Mammary epithelial cell (primary cell): ENCODE measurements at places on chromosomes 1 and 21.
A peak's percentile ranks its signal among the peaks of the same experiment; 100 is the strongest.

GRCh38 chr1:25053576-25054250 lies 123.6 kb upstream of the RUNX3 start:
- no peak for DNase-seq

DNA sequence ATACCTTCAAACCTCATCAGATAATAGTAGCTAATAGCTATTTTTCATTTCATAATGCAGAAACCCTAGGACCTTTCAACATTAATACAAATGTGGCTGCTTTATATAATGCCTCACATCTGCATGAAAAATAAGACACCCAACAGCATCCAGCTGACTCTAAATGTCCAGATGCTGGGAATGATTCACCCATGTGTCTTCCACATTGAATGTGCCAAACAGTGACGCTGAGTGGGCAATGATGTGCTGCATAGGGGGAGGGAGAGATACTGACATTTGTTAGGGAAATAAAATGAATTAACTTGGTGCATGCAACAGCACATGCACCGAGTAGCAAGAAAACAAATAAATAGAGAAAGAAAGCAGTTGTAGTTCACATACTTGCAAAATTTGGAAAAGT lies 199.3 kb downstream of the DSCAM start:
- DNase-seq: no peak

DNA sequence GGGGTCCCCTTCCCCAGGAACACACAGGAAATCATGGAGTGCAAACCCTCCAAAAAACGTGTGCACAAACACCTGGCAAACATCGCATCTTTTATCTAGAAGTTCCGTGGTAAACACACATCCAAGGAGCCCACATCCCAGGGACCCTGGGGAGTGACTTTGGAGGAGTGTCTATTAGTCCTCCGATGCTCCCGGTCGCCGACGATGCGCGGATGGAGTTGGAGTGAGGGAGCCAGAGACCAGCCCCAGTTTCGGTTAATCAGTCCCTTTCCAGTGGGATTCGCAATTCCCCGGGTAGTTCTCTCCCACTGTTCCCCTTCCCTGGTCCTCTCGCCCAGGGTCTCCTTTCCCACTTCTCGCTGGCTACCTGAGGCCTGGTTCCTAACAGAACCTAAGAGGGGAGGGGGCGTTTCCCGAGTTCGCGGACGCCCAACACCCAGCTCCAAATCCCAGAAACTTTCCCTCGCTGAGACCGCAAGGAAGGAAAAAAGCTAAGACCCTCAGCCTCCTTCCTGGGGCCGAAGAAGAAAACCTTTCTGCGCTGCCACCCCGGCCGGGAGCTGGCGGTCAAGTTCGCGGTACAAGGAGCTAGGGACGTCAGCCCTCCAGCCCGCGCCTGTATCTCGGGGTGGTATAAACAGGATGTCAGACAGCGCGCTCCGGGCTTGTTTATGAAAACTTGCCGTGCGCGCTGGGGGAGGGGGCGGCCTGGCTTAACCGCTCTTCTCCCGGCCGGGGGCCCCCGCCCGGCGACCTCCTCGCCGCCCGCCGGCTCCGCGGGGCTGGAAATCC lies 787 bp downstream of the JAK1 start:
- peak; percentile 43 for DNase-seq

DNA sequence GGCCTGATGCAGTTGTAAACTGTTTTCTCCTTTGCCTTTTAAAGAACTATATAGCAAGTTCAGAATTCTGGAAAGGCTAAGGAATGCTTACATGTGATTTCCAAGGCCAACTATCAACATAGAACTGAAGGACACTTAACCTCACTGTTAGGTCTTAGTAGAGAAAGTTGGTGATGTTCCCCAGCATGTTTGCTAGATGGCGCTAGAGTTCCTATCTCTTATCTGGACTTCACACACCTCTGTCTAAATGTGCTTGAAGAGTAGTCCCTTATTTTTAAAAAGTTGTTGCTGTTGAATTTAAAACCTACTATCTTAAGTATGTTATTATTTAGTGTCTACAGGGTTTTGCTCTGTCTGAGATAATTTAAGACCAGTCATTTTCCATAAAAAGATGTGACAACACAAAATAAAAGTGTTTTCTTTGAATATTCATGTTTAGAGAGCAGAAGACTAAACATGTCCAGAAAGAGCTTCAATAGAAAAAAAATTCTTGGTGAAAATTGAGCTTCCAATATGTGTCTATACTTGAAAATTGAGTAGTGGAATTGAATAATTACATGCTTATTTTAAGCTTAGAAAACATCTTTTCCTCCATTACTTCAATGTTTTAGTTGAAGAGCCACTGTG lies 237.3 kb downstream of the S1PR1 start:
- peak; percentile 34 for DNase-seq

- DNase-seq: no peak
Observed at GRCh38 chr1:206637605-206638004, 2.3 kb downstream of the DYRK3 start.

DNA sequence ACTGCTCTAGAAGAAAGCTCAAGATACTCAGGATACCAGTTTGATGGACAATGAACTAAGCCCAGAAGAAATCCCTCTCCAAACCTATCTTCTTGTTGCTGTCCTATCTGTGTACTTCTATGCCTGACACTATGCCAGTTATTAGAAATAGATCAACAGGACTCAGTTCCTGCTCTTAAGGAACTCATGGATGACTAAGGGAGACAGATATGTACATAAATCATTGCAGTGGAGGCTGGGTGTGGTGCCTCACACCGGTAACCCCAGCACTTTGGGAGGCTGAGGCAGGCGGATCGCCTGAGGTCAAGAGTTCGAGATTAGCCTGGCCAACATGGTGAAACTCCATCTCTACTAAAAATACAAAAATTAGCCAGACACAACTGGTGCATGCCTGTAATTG lies 42.4 kb upstream of the AK4 start:
- DNase-seq: peak; percentile 5

DNA sequence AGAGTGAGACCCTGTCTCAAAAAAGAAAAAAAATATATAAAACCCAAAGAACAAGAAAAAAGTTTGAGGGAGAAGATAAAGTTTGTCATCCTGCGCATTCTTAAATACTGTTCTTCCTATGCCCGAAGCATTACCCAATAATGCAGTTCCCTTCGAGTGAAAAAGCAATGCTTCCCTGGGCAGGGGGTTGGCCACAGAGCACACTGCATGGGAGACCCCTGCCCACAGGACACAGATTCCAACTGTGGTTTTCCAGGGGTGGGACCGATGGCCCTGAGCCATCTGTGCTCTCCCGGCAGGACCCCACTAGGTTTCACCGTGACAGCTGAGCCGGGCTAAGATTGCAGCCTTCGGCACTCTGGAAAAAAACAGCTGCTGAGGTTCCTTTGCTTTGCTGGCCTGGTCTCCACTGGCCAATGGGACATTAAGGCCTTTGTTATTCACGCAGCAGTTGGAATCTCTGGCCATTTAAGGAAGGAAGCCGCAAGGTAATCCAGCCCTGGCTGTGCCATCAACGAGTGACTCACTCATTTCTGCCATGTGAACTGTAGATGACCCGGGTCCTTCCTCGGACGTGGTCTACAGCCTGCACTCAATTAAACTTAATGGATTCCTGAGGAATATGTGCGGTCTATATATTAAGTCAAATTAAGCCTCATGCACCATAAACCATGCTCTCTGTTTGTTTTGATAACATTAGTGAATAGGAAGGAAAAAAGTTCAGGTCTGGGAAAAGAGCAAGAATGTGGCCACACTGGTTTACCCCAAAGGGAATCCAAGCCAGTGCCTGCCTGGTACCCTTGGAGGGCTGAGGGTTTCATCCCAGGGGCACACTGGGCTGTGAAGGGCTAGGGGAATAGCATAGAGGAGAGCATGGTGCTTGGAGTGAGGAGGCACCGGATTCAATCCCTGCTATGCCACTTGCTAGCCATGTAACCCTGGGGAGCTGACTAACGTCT lies 163.2 kb downstream of the ZBTB18 start:
- peak; percentile 82 for DNase-seq

- peak; percentile 35 for DNase-seq
Observed at GRCh38 chr1:51238034-51238403, 1.9 kb downstream of the RNF11 start.

GRCh38 chr1:76727520-76727919 lies 139.8 kb upstream of the ST6GALNAC5 start:
- DNase-seq: no peak

DNA sequence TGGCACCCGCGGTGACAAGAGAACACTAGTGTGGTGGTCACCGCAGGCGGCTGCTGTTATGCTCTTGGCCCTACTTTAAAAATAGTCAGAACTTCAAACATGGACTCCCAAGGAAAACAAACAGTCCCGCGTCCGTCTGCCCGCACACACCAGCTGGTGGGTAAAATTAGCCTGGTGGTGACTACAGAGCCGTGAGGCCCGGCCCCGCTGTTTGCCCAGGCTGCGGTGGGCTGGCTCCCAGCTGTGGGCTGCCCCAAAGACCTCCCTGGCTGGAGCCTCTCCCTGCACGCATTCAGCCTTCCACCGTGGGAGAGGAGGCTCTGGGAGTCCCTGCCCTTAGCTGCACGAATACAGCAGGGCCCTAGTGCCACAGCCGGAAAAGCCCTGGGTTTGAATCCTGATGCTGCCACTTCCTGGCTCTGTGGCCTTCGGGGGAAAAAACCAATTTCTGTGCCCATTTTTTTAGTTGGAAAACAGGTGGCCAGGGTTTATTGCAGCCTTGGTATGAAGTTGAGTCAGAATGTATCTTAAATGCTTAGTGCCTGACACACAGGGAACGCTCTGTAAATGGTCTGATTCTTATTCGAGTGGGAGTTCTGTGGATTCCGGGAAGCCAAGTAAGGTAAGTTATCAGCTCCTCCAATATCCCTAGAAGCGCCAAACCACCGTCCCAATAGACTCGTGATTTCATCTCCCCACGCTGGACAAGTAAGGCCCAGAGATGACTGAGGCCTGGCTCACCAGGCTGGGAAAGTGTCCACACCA lies 58.2 kb downstream of the ALPL start:
- peak; percentile 17 for DNase-seq

- peak; percentile 81 for DNase-seq
Observed at GRCh38 chr1:205270764-205271163, 43.0 kb downstream of the TMCC2 start.

DNA sequence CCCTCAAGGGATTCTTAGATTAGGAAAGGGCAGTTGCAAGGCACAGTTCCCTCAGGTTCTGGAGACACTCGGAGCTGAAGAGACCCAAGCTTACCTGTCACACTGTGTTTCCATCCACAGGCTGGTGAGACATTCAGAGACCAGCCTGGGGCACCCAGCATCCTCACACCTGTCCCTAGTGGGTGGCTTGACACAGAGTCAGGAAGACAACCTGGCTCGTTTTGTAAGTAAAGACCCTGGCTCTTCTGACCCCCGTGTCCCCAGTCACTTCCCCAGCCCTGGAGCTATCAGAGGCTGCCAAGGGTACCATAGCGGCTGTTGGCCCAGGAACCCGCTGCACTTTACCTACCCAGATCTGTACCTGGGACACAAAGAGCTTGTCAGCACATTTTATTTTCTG lies 409.8 kb downstream of the MATN1 start:
- DNase-seq: no peak

- no peak for DNase-seq
Observed at GRCh38 chr1:192869308-192869940, 60.6 kb downstream of the RGS2 start.

DNA sequence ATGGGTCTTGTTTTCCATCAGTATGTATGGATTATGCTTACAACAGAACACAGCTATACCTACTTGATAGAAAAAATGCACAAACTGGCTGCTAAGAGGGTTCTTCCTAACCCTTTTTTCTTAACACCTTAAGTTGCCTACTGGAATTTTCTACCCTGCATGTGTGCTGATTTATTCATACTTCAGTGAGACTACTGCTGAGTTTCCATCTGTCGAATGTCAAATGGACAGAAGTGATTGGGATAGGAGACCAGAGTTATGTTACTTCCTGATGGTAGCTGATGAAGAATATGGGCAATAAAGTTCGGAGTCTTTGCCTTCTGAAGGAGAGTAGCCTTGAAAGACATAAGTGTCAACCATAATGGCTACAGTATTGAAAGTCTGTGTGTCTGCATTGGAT lies 6.5 kb upstream of the DNM3 start:
- DNase-seq: no peak

DNA sequence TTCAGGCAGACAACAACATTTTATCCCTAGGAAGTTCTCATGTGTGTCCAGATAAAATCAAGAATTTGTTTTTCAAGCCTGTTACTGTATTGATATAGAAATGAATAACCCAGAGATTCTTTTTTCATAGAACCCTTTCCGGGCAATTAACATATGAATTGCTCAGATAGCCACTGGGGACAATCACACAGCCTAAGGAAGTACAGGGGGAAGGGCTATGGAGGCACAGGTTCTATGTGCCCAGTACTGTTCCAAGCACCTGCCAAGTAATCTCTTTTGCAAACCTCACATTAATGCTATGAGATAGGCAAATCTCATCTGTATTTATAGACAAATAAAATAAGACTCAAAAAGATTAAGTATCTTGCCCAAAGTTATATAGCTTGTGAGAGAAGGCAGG lies 84.9 kb downstream of the NTNG1 start:
- DNase-seq: no peak

DNA sequence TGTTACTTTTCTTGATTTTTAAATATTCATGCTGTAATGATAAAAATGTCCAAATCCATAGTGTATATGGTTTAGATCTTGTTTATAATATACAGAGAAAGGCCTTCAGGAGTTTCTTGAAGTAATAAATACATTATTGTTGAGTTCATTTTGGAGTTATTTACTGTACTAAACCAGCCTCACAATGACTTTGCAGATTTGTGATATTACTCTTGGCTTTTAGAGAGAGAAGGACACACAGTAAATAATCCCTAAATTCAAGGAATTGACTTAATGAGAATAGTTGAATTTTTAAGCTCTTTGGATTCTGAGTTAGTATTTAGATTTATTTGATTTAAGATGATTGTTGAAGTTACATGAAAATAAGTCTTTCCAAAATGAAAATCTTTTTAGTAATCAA lies 38.9 kb downstream of the RABGAP1L start:
- DNase-seq: no peak

- no peak for DNase-seq
Observed at GRCh38 chr1:102872526-102872925, 235.8 kb downstream of the COL11A1 start.

DNA sequence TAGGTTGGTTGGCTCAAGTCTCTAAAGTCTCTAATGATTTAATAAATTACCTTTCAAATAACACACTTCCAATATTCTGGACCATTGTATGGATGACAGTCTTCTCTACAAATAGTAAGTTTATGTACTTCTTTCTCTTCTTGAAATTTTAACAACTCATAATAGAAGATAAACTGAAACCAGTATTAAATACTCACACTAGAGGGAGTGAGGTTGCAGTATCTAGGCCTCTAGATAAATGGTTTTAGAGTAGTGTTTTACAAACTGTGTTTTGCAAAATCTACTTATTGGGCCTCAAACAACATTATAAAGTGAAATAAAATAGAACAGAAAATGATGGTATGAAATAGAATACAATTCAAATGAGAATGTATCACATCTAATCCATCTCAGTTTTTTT lies 479.9 kb upstream of the BRINP3 start:
- DNase-seq: no peak

- DNase-seq: peak; percentile 21
Observed at GRCh38 chr21:45596704-45597318, 46.7 kb upstream of the PCBP3 start.
